OCI-M1 (cell line): ENCODE measurements at places on chromosomes 11 and 22.

GRCh38 chr11:72741849-72742512, 10.2 kb downstream of the ARAP1 start:
- DNase-seq = peak; percentile 86

DNA sequence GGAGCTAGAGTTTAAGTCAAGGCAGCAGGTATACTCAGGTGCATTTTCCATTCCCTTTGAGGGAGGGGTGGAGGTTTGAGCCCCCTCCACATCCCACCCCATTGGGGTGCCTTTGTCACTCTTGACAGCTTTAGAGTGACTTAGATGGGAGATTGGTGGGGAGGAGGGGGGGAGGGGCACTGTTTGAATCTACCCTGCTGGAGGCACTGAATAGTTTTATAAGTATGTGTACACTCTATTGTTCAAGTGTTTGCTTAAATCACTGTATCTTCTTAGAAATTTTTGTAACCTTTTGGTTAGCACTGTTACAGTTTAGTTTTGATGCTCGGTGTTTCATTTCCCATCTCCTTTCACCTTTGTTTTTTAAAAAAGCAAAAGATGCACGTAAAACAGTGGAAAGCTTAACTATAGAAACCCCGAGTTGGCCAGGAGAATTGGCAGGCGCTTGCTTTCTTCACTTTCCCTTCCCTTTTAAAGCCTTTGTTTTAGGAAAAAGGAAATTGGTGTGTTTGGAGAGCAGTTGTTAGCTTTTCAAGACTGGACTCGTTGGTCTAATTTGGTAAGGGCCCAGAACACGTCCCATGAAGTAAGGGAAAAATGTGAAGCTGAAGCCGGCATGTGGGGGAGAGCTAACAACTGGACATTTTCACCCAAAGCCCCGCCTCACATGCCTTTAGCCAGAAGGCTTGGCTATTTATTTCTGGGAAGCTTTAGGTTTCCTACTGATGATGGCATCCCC, 42.8 kb downstream of the TNRC6B start:
- no peak for DNase-seq

DNA sequence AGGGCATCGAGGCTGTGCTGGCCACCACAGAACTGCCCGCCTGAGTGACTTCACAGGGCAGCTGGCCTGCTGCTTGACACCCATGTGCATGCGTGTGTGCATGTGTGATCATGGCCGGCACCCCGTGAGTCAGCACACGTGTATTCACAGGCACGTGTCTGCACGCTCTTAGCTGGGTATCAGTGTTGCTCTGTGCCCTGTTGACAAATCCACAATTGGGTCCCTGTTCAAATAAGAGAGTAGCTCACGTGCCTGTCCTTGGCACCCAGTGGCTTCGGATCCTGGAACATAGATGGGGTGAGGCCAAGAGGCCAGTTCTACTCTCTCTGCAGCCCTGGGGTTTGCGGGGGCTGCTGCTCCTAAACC, 14.0 kb downstream of the B3GAT1 start:
- no peak for DNase-seq

DNA sequence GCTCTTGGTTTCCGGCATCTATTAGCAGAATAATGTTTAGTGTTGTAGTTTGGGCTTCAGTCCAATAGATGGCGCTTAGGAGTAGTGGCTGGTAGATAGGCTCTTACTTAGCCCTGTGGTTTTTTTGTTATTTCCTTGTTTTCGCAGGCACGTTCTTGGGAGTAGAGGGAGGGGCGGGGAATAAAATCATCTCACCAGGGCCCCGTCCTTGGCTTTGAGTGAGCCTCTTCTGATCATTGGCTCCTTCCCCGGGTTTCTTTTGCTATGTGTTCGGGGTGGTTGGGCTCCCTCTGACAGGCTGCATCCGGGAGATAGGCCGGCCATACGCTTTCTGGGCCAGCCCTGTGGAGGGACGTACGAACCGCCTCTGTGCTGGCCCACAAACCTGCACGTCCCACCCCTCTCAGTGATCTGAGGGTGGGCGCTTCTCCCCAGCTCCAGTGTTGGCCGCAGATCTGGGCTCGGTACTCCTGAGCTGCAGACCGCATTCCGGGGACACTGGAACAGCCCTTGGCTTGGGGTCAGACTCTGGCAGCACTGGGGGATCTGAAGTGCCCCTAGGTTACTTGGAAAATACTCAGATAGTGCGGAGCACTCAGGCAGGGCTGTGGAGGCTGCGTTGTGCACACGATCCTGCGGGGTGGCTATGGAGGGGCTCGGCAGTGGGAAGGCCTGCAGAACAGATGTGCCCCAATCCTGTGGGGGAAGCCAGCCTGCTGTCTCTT, 217.0 kb downstream of the DYNC2H1 start:
- DNase-seq = peak; percentile 76

DNA sequence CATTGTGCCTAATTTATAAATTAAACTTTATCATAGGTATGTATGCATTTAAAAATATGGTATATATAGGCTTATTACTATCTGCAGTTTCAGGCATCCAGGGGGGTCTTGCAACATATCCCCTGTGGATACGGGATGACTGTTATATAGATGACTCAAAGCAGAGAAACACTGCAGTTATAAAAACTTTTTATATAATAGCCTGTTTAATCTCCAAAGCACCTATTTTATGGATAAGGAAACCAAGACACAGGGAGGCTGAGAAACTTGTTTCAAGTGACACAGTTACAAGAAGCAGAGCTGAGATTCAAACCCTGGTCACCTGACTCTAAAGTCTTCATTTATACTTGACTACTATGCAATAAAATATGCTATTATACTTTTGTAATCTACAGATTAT, 897.7 kb downstream of the KCNA4 start:
- no peak for DNase-seq

DNA sequence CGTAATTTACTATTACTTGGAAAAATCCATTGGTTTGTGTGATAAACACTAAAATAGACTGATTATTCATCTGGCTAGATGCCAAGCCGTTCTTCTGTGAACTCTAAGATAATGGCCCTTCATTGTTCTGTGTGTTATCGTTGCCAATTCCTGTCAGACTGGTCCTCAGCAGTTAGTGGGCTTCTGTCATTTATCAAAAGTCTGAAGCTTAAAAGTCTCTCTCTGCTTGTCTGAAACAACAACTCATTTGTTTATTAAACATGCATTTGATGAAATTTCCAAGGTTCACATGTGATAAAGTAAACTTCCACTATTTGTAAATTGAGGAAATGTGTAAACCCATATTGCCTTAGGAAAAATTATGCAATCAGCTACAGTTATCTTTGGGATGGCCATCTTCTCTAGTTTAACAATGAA, 21.1 kb upstream of the RDX start:
- DNase-seq = peak; percentile 98

- peak; percentile 68 for DNase-seq
Measured at GRCh38 chr11:14350215-14350614, 8.8 kb downstream of the RRAS2 start.

- DNase-seq = no peak
Measured at GRCh38 chr11:120558744-120559431, 47.3 kb downstream of the GRIK4 start.

DNA sequence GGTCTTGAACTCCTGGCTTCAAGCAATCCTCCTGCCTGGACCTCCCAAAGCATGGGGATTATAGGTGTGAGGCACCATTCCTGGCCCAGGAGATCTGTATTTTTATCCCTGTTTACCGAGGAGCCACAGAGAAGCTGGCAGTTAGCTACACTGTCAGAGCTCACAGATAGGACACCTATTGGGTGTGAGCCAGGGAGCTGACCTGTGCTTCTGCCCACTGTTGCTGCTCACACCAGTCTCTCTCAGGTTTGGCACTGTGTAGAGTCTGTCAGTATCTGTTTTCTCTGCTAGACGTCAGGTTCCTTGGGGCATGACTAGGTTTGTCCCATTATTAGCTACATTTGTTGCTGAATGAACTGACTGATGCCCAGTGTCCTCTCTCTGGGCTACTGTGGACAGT, 17.5 kb downstream of the PPP6R2 start:
- no peak for DNase-seq

GRCh38 chr11:2107521-2107920, 31.7 kb downstream of the IGF2 start:
- DNase-seq = no peak

GRCh38 chr11:60511393-60511792, 3.8 kb upstream of the MS4A13 start:
- no peak for DNase-seq

GRCh38 chr11:26719289-26719973, 2.4 kb downstream of the SLC5A12 start:
- DNase-seq = no peak

GRCh38 chr22:50528682-50529415, 963 bp downstream of the TYMP start:
- DNase-seq = peak; percentile 31

DNA sequence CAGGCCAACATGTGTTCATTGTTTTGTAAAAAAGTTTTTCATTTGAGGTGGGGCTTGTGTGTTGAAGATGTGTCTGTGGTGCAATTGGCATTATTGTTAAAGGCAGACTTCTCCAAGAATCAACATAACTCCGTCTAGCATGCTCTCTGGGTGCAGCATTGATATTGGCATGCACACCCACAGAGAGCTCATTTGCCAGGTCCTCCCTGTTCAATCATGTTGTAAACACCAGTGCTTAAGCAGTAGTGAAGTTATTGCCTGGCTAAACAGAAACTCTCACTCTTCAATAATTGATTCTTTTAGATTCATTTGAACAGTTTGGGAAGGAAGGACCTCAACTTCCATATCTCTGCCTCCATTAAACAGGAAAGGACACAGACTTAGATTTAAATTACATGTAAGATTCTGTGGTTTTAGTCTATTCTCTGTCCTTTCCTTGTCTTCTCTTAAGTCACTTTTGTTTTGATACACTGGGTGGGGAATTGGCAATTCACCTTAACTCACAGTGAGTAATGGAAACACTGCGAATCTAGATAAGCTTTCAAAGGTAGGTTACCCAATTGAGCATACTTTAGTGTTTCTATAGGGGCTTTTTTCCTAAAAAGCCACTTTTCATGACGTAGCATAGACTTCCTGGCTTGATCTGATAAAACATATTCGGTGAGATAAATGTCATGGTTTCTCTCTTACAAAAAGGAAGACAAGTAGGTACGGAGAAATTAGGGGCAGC, 30.8 kb upstream of the EXPH5 start:
- DNase-seq = no peak

DNA sequence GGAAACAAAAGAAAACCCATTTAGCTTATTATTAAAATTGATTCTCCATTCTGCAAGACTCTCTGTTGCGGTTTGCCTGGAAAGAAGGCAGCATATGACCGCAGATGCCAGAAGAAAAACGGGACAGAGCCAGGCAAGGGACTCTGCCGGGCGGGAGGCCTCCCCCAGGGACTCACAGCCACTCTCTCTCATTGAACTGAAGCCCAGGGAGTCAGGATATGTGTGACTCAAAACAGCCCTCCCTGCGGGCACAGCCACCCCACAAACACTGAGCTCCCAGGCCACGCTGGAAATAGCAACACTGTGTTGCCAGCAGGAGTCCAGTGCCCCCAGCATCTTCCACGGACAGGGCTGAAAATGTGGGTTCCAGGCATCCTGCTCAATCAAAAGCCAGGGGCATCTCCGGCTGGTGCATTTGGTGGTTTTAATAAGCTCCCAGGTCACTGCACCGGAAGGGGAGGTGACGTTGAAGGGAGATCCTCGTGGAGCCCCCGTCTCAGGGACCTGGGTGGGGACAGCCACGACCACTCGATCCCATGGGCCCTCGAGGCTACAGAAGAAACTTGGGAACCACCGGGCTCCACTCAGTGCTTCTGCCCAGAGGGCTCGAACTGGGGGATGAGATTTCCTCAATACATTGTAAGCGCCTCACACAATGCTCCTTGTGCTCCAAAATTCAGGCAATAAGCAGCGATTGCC, 624.5 kb downstream of the TBC1D22A start:
- DNase-seq = no peak

- DNase-seq = peak; percentile 48
Measured at GRCh38 chr22:32636884-32637283, 162.3 kb downstream of the FBXO7 start.

GRCh38 chr22:23772649-23773473, at the start of gene MMP11:
Gene MMP11, plus strand, starts transcription at chr22:23772849. Its CDS starts 22 bp downstream, at chr22:23772871.
- DNase-seq = peak; percentile 60

GRCh38 chr11:2573240-2574042, 126.4 kb downstream of the KCNQ1OT1 start:
- DNase-seq = no peak

- no peak for DNase-seq
Measured at GRCh38 chr11:48122246-48122645, 94.4 kb upstream of the OR4B1 start.

- DNase-seq = peak; percentile 68
Measured at GRCh38 chr11:87560352-87560751, 522.6 kb downstream of the TMEM135 start.

GRCh38 chr22:29080106-29080975, 7.5 kb downstream of the KREMEN1 start:
- DNase-seq = no peak

DNA sequence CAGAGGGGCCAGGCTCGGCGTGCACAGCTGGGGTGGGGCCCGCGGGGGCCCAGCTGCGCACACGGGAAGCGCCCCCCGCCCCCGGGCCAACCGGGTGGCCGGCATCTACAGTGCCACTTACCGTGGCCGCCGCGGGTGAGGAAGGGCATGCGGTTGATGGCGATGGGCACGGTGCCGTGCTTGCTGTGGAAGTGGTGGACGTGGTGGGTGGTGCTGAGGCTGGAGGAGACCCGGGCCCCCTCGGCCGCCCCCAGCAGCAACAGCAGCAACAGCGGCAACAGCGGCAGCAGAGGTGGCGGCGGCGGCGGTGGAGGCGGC, 51.4 kb downstream of the SLC22A12 start:
- DNase-seq = no peak

GRCh38 chr11:131178020-131178419, 192.4 kb upstream of the NTM start:
- no peak for DNase-seq

DNA sequence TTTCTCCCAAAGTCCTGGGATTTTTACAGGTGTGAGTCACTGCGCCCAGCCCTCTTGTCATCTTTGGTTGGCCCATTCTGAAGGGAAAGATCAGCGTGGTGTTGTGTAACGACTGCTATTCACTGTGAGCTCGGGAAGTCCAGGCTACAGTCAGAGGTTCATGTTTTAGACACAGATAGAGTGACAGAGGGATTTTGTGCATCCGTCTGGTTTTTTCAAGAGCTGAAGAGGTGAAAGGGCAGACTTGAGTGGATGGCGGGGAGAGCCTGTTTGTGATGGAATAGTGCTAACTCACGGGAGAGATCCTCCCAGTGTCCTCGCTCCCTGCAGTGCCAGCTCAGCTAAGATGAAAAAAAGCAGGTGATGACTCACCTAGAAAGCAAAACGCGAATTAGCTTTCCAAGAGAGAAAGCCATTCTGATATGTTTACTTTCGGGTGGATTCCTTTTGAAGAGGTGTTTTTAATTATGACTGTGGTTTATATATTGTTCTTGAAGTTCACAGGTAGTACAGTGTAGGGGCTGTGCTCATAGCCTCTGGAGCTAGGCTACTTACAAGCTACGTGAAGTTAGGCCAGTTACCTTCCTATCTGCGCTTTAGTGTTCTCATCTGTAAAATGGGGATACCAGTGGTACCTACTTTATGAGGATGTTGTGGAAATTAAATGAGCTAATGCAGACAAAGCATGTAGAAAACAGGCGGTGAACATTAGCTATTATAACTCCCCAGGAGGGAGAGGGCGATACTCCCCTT, 67.2 kb downstream of the C11orf91 start:
- no peak for DNase-seq
